ENCODE measurements at places on chromosomes 2 and 18.

GRCh38 chr2:86123328-86123925 lies 17.4 kb downstream of the PTCD3 start:
- no peak for DNase-seq

DNA sequence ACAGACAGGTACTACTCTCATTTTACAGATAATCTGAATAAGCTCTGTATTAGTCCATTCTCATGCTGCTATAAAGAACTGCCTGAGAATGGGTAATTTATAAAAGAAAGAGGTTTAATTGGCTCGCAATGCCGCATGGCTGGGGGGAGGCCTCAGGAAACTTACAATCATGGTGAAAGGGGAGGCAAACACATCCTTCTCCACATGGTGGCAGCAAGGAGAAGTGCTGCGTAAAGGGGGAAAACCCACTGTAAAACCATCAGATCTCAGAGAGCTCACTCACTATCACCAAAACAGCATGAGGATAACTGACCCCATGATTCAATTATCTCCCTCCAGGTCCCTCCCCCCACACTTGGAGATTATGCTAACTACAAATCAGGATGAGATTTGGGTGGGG lies 254.4 kb downstream of the KCNE4 start:
- no peak for DNase-seq

DNA sequence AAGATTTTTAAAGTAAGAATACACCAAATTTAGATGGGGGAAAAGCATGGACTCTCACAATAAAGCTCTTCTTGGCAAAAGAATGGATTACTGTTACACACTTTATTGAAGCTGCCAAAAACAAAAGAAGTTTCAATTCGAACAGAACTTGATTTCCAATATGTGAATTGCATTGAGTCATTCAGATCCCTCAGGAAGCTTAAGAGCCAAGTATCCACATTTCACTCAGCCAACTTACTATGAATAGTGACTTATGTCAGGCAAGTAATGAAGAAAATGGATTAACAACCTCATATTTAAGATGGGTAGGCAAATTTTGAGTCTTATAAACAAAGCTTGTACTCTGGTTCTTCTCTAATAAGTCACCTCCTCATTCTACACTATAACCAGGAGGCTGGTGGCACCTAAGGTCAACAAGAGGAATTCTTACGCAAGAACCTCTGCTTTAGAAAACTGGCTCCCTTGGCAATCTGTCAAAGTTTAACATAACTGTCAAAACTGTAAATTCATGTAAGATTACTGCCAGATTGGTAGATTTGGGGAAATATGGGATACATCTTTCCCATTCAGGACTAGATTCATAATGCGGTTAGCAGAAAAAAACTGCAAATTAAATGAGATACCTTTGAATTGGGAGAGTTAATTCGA lies 6.0 kb downstream of the HADHA start:
- DNase-seq = no peak

GRCh38 chr2:24049485-24050021 lies at the start of gene FKBP1B:
TSS of gene FKBP1B (plus strand) at chr2:24049741. CDS start at chr2:24049850, 109 bp downstream.
- peak; percentile 36 for DNase-seq

DNA sequence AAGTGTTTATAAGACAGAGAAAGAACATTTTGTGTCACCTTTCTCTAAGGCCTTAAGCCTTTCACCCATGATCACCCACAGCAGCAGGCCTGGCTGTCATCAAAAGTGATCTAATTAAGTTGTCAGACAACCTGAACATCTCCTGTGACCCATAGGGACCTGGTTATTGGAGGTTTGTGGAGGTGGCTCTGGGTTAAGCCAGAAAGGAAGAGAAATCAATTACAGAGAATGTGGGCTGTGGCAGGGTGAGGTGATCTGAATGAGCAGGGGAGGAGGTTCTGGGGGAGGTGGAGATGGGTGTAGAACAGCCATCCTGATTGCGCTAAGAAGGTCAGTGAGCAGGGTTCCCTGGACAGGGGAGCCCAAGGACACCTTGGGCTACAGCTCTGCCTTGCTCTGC lies 170.8 kb downstream of the FSHR start:
- no peak for DNase-seq

GRCh38 chr2:113061241-113061640 lies 2.2 kb downstream of the IL36RN start:
- no peak for DNase-seq
